ENCODE measurements at places on chromosomes 3 and 15.

- DNase-seq = no peak
These were observed 2.7 kb downstream of the CHDH start for GRCh38 chr3:53843195-53844177.

- no peak for DNase-seq
These were observed 534.2 kb downstream of the NSUN3 start for GRCh38 chr3:94596887-94597566.

DNA sequence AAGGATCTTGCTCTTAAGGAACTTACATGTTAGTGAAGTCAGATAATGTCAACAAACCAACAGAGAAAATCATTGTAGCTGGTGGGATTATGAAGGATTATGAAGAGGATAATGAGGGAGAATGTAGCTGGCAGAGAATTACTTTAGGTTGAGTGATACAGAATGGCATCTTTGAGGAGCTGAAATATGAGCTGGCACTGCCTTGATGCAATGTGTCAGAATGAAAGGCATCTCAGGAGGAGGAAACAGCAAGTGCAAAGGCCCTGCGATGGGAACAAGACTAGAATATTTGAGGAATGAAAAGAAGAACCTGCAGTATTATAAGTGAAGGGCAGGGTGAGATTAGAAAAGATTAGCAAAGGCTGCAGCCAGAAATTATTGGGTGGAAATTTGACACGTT, 237.2 kb upstream of the ADAMTS9 start:
- no peak for DNase-seq

DNA sequence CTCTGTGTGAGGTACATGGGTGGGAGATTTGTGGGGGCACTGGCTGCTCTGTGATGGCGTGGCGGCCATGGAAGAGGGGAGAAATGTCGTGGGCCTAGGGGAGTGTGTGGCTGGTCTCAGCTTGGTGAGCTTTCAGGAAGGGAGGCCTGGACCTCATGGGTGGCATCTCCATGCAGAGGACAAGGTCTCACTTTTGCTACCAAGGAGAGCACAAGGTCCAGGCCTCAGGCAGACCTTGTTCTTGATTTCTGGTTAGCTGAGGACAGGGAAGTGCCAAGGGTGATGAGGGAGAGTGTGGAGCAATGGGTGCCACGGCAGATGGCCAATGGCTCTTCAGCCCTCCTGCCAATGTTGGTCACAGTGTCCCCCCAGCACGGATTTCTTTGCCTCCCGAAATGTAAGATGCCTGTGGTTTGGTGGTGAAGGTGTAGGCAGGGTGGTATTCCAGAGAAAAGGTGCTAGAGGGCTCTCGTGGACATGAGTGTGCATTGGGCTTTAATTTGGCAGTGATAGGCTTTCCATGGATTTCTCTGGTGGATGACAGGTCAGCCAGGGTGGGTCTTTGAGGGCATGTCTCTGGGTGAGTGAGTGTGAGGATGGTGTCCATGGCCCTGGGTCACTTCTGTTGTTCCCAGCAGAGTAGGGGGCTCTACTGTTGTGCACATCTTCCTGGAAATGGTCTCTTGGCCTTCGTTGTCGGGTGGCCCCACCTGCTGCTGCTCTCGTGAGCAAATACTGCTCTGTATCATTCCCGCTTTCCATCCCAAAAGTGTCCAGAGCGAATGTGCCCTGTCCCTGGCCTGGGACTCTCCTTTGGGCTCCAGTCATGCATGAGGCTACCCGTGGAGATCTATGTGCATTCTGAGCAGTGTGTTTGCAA, 108.0 kb downstream of the SNRPN start:
- DNase-seq = no peak

DNA sequence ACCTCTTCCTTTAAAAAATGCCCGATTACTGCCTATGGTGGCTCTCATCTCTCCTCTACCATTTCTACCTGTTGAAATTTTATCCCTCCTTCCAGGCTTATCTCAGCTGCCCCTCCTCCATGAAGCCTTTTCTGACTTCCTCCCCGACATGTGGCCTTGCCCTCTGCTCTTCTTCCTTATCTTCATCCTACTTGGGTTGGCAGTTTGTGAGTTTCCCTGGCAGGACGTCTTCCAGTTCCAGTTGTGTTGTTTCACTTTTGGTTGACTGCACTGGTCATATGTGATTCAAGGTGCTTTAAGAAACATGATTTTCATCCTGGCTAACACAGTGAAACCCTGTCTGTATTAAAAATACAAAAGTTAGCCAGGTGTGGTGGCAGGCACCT, 4.4 kb downstream of the DLL4 start:
- DNase-seq = no peak

- DNase-seq = no peak
These were observed 114.9 kb downstream of the SAMMSON start for GRCh38 chr3:70114431-70114830.

Data from activated naive CD4-positive, alpha-beta T cell treated with Interleukin-2 at 50 U/mL for 16 hours (primary cell).